Astrocyte (in vitro differentiated cells and primary cell): ENCODE measurements at places on chromosomes 12 and 14. TPM values are rescaled to one million over a fixed set of nuclear protein-coding genes. Genes with fewer than 3 reads are reported as not detected.

The NGDN gene
- 28.6 and 31.2 TPM in 2 replicates for total RNA-seq

GRCh38 chr12:41514021-41514777 lies 326.1 kb downstream of the PDZRN4 start:
- no peak overlapping the region for H3K27ac ChIP-seq
- no peaks in the 10 kb centered on the region for H3K36me3 ChIP-seq
- H3K27me3 ChIP-seq = no peaks in the 10 kb centered on the region
- H3K4me1 ChIP-seq = no peaks in the 10 kb centered on the region
- no peak for DNase-seq

DNA sequence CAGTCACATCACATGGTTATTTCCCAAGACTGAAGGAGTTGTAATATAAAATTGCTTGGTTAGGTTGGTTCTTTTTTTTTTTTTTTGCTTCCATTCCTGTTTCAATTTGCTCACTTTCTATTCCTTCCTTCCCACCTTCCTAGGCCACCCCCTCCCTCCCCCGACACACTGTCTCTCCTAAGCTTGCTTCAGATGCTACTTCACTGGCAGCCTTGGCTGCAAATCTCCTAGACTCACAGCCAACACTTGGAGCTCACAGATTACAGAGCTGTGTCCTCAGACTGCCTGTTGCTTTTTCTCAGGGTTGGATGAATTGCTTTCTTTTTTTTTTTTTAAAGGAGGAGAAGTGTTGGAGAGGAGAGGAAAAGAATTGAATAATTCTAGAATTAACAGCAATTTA lies 77.3 kb upstream of the GRIN2B start:
- H3K4me3 ChIP-seq = no peak overlapping the region
- no peaks in the 10 kb centered on the region for H3K27me3 ChIP-seq
- DNase-seq = no peak

The LMNTD1 gene
- not detected in 2 replicates for total RNA-seq

GRCh38 chr12:3753544-3754284 lies 805 bp upstream of the CRACR2A start:
- H3K4me3 ChIP-seq = peak overlapping the region; percentile 55
- DNase-seq = no peak
- H3K36me3 ChIP-seq = no peaks in the 10 kb centered on the region
- H3K4me1 ChIP-seq = peaks cover 6% of the 10 kb centered on the region
- H3K27ac ChIP-seq = no peak overlapping the region

The STAC3 gene
- total RNA-seq = 0.75 and 0.82 TPM in 2 replicates

DNA sequence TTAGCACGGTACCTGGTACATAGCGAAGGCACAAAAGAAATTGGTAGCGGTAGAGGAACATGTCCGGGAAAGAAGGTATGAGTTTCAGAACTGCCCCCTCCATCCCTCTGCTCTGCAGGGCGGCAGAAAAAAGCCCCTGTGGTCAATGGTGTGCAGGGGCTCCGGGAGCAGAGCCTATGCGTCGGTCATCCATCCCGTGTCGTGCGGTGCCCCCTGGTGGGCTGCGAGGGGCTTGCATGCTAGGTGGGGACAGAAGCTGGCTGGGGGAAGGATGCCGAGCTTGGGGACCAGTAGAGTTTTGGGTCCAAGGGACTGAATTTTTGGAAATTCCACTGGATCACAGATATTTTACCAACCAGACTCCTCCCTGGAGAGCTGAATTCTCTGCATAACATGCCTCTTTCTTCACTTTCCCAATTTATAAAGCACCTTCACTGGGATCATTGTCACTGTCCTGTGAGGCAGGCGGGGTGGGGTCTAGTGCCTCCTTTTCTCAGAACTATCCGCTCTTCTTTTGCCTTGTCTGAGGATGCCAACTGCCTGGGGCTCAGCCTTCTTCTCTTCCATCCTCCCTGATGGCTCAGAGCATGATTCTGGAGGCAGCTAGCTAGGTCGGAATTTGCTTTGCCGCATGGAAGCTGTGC lies 148.7 kb downstream of the SMOC1 start:
- H3K4me3 ChIP-seq = no peak overlapping the region
- peaks cover 4% of the 10 kb centered on the region for H3K27me3 ChIP-seq
- H3K36me3 ChIP-seq = no peaks in the 10 kb centered on the region
- no peak for DNase-seq
- no peak overlapping the region for H3K27ac ChIP-seq
- H3K4me1 ChIP-seq = no peaks in the 10 kb centered on the region

- H3K27me3 ChIP-seq = no peaks in the 10 kb centered on the region
- peaks cover 35% of the 10 kb centered on the region for H3K4me1 ChIP-seq
- H3K4me3 ChIP-seq = peak overlapping the region; percentile 8
- H3K27ac ChIP-seq = peak overlapping the region; percentile 79
Measured at GRCh38 chr12:27342536-27342935, 9.9 kb downstream of the BMAL2 start.

DNA sequence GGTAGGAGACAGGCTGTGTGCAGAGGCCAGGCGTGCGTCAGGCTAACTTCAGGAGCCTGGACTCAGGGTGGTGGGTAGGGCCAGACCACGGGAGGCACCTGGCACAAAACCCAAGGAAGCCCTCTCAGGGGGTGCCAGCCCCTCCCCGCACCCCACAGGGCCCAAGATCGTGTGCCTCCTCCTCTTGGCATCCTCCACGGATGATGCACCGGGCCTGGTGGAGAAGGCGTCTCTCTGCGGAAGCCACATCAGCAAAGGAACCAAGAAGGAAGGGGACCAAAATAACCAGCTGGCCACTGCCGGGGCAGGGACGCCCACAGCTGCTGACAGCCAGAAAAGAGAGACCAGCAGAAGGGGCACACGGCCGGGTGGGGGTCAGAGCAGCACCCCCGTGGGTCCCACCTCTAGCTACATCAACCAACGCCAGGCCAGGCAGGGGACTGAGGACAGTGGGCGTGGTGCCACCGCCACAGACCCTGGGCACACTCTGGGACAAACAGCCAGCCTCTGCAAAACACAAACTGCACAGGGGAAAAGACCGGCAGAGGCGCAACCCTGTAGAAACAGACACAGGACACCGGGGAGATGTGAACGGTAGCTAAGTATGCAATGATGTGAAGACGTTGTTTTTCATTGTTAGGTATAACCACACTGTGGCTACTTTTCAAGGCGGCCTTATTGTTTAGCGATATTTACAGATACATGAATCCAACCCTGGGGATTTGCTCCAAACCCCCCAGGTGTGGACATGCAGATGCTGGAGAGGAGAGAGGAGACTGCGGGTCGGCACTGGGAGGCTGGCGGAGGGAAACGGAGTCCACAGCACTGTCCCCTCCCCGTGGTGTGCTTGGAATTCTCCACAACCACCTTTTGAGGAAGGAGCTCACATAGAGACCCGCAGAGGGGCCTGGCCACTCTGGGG lies 26.1 kb upstream of the C14orf180 start:
- no peaks in the 10 kb centered on the region for H3K27me3 ChIP-seq
- no peak overlapping the region for H3K4me3 ChIP-seq
- no peak overlapping the region for H3K27ac ChIP-seq
- no peaks in the 10 kb centered on the region for H3K4me1 ChIP-seq

The TXNDC16 gene
- total RNA-seq = 1.7 and 1.9 TPM in 2 replicates

The SINHCAF gene
- total RNA-seq = 91.0 and 115 TPM in 2 replicates

The KITLG gene
- total RNA-seq = 15.9 and 21.7 TPM in 2 replicates

The CALCOCO1 gene
- 85.2 and 102 TPM in 2 replicates for total RNA-seq

DNA sequence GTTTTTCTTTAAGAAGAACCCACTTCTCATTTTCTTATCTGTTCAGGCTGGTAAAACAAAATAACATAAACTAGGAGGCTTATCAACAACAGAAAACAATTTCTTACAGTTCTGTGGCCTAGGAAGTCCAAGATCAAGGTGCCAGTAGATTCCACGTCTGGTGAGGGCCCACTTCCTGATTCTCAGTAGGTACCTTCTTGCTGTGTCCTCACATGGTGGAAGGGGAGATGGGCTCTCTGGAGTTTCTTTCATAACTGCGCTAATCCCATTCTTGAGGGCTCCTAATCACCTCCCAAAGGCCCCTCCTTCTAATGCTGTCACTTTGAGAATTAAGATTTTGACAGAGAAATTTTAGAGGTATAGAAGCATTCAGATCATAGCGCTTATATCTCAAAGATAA lies 33.4 kb downstream of the TXNRD1 start:
- no peaks in the 10 kb centered on the region for H3K4me1 ChIP-seq
- H3K27me3 ChIP-seq = no peaks in the 10 kb centered on the region
- H3K36me3 ChIP-seq = no peaks in the 10 kb centered on the region
- H3K4me3 ChIP-seq = no peak overlapping the region
- DNase-seq = no peak
- no peak overlapping the region for H3K27ac ChIP-seq

- H3K27me3 ChIP-seq = no peaks in the 10 kb centered on the region
- DNase-seq = no peak
- H3K4me3 ChIP-seq = no peak overlapping the region
- H3K4me1 ChIP-seq = no peaks in the 10 kb centered on the region
- H3K27ac ChIP-seq = no peak overlapping the region
- no peaks in the 10 kb centered on the region for H3K36me3 ChIP-seq
Measured at GRCh38 chr12:107429006-107429705, 256.4 kb upstream of the PWP1 start.
